Activated CD4-positive, alpha-beta T cell treated with anti-CD3 and anti-CD28 coated beads for 36 hours (primary cell): ENCODE measurements at places on chromosomes 2 and 18. TPM values are rescaled to one million over a fixed set of nuclear protein-coding genes. Genes with fewer than 3 reads are reported as not detected.

CNRIP1 gene
- total RNA-seq, result not detected

CCT7 gene
- 774 TPM for total RNA-seq

CPS1 gene
- 3.5 TPM for total RNA-seq

DNA sequence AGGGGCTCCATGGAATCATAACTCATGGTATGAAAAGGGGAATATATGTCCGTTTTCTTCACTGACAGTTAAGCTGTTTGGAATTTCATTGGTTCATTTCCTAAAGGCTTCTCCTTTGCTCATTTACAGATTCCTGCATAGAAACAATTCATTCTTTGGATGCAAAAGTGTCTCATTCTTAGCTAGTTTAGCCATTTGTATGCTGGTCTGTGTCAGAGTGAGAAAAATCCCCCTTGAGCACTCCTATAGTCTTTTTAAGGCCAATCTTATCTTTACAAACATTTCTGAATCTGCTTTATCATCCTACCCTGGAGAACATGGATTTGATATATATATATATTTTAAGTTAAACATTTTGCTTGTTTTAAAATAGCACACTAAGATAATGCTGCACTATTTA, 1260.9 kb upstream of the NRXN1 start:
- H3K4me3 ChIP-seq, result no peak overlapping the region
- H3K27ac ChIP-seq, result no peak overlapping the region
- H3K36me3 ChIP-seq, result no peaks in the 10 kb centered on the region
- no peaks in the 10 kb centered on the region for H3K27me3 ChIP-seq

GRCh38 chr2:137924019-137924418, 40.3 kb upstream of the HNMT start:
- H3K27me3 ChIP-seq, result peaks cover 7% of the 10 kb centered on the region
- no peak overlapping the region for H3K27ac ChIP-seq
- H3K4me3 ChIP-seq, result no peak overlapping the region
- no peaks in the 10 kb centered on the region for H3K36me3 ChIP-seq
- no peaks in the 10 kb centered on the region for H3K4me1 ChIP-seq

- H3K4me3 ChIP-seq, result no peak overlapping the region
- peaks cover 69% of the 10 kb centered on the region for H3K4me1 ChIP-seq
- peak overlapping the region; percentile 70 for H3K27ac ChIP-seq
- H3K27me3 ChIP-seq, result no peaks in the 10 kb centered on the region
Observed at GRCh38 chr2:190889175-190889943, 8.7 kb downstream of the GLS start.

DNA sequence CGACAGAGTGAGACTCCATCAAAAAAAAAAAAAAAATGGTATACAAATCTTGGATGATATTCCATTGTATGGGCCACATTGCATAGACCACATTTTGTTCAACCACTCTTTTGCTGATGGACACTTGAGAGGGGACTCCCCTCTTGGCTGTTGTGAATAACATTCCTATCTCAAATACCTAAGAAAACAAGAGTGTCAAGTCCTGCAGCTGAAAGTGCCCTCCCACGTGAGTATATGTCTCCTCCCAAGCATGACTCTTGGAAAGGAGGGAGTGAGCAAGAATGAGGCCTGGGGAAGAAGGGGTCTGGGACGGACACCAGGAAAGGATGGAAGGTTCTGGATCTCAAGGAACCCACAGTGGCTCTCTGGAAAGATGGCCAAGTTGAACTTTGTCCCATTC, 36.0 kb upstream of the NPAS2 start:
- no peak overlapping the region for H3K27ac ChIP-seq
- no peak for DNase-seq
- no peak overlapping the region for H3K4me3 ChIP-seq
- H3K27me3 ChIP-seq, result no peaks in the 10 kb centered on the region
- H3K36me3 ChIP-seq, result no peaks in the 10 kb centered on the region

FBXO41 gene
- total RNA-seq, result 27.7 TPM

DNA sequence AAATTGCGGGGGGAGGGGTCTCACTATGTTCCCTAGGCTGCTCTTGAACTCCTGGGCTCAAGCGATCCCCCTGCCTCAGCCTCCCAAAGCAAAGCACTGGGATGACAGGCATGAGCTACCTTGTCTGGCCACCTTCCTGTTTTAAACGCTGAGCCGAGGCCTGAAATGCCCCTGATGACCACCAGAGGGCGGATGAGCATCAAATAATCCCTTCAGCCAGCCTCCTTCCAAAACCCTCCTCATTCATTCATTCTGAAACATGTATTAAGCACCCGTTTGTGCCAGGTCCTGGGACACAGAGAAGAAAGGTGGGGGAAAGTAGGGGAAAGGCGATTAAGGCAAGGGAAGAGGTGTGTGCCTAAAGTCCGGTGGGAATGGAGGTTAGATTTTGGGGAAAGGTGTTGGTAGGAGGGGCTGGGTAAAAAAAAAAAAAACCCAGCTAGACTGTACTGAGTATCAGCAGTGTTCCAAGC, 30.7 kb upstream of the PTMA start:
- no peak overlapping the region for H3K27ac ChIP-seq
- peaks cover 14% of the 10 kb centered on the region for H3K27me3 ChIP-seq
- no peaks in the 10 kb centered on the region for H3K36me3 ChIP-seq
- peaks cover 10% of the 10 kb centered on the region for H3K4me1 ChIP-seq

GAREM1 gene
- not detected for total RNA-seq

GATA6 gene
- total RNA-seq, result not detected

DNA sequence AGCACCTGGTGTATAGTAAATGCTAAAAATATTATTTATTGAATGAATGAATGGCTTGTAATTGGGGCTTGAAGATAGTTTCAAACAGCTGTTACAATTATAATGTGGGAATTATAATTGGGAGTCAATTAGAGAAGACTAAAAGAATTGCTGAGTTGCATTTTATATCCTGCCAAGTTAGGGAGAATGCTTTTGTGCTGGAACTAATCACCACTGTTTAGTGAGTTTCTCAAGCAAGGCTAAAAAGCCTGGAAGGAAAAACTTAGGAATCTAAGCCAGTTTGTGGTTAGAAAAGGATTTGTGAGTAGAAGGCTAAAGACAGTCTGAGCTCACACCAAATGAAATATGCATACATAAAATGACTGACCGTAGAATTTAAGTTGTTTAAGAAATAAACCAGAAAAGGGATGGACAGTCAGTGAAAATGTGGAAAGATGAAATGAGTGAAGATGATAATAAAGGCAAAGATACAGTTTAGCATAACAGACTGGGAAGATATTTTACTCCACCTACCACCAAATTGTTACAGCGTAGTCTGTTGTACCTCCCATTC, 647.7 kb upstream of the FSHR start:
- H3K36me3 ChIP-seq, result no peaks in the 10 kb centered on the region
- H3K4me1 ChIP-seq, result no peaks in the 10 kb centered on the region
- H3K4me3 ChIP-seq, result no peak overlapping the region
- H3K27me3 ChIP-seq, result no peaks in the 10 kb centered on the region

DNA sequence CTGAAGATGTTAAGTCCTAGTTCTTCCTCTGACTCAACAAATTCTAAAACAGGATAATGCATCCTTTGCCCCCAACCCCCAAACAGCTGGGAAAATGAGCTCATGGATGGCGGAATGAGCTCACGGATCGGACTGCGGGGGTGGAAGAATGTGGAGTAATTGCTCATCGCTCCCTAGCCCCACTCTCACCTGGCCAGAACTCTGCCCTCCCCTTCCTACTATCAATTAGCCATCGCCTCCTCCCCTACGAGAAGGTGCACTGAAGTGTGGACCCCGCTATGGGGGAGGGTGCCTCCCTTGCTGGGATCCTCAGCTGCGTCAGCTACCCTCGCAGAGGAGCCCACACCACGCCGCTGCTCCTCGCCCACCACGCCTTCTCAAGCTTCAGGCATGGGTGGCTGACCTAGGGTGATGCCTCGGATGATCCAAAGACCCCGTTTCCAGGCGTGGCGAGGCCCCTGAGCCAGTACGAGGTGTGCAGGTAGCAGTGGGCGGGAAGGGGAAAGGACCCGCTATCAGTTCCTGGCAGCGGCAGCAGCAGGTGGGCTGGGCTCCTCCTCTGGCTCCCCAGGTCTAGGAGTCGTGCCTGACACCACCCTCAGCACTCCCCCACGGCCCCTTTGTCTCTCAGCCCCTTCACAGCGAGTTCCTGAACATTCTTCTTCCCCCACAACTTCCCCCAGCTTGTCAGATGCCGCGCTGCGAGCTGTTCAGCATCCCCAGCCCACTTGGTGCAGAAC, 82.1 kb upstream of the POMC start:
- H3K27me3 ChIP-seq, result no peaks in the 10 kb centered on the region
- H3K4me1 ChIP-seq, result peaks cover 19% of the 10 kb centered on the region
- peak overlapping the region; percentile 75 for H3K4me3 ChIP-seq
- H3K36me3 ChIP-seq, result peaks cover 63% of the 10 kb centered on the region
- peak; percentile 47 for DNase-seq
- peak overlapping the region; percentile 79 for H3K27ac ChIP-seq
